ENCODE measurements at places on chromosomes 13 and 19.

- no peak for DNase-seq
Observed at GRCh38 chr13:29791997-29792780, 58.2 kb downstream of the UBL3 start.

GRCh38 chr19:18657590-18658365, 20.9 kb downstream of the KLHL26 start:
- no peak for DNase-seq

DNA sequence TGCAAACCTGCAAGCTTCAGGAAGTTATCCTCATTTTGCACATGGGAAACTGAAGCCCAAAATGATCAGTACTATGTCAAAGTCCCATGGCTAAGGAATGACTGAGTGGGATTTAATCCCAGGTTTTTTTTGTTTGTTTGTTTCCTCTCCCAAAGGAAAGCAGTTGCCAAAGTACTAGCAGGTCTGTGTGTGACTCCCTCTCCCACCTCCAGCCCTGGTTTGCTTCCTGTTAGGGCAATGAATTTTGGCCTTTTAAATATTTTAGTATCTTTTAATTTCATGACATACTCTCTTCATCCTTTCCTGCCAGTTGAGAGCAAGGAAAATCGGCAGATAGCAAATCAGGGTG, 134.1 kb upstream of the RNF113B start:
- no peak for DNase-seq

DNA sequence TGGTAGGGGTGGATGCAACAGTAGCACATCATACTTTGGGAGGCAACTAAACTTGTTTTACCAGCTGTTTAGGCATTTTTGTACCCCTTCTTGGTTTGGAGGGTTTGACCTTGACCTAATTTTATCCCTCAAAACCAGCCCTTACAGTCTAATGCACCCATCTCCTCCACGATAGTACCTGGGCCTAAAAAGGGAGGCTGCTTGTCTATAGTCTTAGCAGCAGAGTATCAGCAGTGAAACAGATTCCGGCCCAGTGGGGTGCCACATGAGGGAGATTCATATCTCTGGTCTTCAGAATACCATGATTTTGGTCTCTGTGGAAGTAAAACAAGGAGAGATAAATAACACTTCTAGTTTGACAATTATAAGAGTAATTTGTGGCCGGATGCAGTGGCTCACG, 39.5 kb upstream of the ATP12A start:
- no peak for DNase-seq

GRCh38 chr19:11496391-11497163, 9.1 kb downstream of the ZNF653 start:
- peak; percentile 83 for DNase-seq

- no peak for DNase-seq
Observed at GRCh38 chr19:46502891-46503290, 7.2 kb upstream of the PNMA8B start.

DNA sequence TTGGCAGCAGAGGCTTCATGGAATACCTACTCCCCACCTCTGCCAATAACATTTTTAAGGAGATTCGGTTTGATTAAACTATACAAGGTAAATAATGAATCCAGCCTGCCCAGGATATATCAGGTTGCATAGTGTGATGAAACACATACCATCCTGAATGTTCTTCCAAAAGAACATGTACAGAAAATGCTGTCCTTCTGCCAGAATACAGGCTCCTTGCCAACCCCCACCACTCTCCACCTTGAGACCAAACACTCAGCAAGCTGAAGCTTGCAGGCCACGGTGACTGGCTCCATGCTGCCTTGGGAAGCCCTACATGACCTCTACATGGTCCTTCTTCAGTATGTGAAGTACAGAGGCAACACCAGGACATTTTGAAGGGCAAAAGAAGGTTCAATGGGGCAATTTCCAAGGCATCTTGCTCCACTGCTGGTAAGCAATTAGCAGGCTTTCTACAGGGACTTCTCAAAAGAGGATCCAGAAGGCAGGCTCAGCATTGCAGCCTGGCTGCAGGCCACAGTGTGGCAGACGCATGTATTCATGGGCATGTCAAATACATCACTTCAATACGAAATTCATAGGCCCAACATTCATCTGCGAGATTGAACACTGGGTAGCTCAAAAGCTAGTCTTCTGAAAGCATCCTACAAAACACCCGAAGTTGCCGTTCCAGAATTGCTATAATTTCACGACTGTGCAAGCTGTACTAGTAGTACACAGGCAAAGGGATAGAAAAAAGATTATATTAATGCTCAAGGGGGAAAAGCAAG, 62.4 kb upstream of the SERP2 start:
- DNase-seq: no peak

DNA sequence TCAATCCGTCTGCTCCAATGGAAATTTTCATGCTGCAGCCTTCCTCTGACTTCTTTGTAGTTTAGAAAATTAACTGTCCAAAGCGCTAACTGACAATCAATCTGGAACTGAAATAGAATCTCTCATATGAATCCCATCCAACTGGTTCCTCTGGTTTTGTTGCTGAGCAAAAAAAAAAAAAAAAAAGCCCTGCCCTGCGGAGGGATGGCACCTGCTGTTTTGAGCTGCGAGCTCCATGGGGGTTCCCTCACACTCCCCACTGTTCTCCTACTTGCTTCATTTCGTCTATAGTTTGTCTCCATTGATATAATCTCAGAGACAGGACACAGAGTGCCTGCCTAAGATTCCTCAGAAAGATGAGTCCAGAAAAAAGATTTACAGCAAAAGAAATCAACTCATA, 33.4 kb downstream of the FAAP24 start:
- DNase-seq: no peak

GRCh38 chr19:28427376-28428083, 785.4 kb downstream of the UQCRFS1 start:
- no peak for DNase-seq

DNA sequence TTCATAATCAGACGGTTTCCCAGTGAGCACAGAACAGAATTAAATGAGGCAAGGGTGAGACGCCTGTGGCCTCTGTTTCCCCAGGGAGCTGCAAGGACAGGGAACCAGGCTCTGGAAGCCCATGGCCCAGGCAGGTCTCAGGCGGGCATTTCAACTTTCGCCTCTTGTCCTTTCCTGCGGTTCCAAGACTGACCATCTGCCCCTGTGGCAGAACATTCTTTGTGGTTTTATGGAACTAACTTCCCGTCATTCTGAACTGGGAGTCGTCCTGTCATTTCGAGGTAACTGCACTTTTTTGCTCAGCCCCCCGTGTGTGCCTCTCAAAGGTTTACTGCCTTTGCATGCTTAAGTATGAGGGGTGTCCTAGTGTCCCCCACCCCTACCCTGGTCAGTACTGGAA, 70.9 kb downstream of the KL start:
- no peak for DNase-seq

DNA sequence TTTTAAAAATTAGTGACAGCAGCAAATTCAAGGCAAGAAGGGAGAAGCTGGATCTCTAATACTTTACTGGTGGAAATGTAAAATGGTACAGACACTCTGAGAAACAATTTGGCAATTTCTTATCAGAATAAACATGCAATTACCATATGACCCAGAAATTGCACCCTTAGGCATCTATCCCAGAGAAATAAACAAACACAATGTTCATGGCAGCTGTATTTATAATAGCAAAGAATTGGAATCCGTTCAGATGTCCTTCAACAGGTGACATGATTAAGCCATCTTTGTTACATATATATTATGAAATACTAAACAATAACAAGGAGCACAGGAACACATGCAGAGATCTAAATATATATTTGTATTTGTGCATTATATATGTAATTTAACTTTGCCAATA, 756.5 kb downstream of the SLITRK1 start:
- no peak for DNase-seq

DNA sequence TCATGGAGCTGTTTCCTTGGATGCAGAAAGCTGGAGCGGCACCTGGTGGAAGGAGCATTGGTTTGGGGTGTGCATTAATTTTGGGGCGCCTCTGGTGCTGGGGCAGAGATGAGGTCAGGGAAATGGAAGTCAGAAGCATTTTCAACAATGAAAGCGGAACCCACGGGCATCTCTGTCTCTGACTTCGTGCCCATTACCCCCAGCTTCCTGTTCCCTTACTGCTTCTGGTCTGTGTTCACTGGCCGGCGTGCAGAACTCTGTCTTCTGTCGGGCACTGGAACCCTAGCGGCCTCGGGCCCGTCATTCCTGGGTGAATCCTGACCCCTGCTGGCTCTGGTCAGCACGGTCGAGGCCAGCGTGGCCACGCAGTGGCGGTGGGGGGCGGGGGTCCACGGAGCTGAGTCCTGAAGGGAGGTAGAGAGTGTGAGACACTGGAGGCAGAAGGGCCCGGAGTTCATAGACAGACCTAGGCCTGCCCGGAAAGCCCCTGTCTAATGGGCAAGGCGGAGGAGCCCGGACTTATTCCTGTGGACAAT, 7.9 kb upstream of the LINGO3 start:
- DNase-seq: peak; percentile 49

GRCh38 chr13:81602241-81602640, 1261.3 kb upstream of the SPRY2 start:
- DNase-seq: no peak

DNA sequence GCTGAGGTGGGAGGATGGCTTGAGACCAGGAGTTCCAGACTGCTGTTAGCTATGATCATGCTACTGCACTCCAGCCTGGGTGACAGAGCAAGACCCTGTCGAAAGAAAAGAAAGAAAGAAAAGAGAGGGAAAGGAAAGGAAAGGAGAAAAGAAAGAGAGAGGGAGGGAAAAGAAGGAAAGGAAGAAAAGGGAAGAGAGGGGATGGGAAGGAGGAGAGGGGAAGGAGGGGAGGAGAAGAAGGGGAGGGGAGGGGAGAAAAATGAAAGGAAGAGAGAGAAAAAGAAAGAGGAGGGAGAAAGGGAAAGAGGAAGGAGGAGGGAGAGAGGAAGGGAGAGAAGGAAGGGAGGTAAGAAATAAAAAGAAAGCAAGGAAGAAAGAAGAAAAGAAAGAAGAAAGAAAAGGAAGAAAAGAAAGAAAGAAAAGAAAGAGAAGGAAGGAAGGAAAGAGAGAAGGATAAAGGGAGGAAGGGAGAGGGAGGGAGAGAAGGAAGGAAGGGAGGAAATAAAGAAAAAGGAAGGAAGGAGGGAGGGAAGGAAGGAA, 44.1 kb downstream of the INSR start:
- DNase-seq: no peak

GRCh38 chr13:76635232-76636230, 250.7 kb downstream of the KCTD12 start:
- DNase-seq: no peak

DNA sequence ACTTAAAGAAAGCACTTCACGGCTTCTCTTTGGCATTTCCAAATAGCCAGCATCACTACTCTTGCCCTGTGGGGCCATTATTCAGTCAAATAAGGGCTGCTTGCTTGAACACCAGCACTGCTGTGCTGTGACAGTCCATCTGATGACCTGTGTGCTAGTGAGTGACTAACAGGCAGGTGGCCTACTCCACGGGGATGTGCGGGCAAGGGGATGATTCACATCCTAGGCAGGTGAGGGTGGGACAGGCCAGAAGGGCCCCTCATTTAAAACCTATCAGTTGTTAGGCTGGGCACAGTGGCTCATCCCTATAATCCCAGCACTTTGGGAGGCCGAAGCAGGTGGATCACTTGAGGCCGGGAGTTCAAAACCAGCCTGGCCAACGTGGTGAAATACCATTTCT, 8.2 kb downstream of the CCNE1 start:
- no peak for DNase-seq

GRCh38 chr13:33213024-33213768, 72.4 kb downstream of the STARD13 start:
- no peak for DNase-seq

- no peak for DNase-seq
Observed at GRCh38 chr13:36920616-36921185, 663 bp upstream of the SMAD9 start.

DNA sequence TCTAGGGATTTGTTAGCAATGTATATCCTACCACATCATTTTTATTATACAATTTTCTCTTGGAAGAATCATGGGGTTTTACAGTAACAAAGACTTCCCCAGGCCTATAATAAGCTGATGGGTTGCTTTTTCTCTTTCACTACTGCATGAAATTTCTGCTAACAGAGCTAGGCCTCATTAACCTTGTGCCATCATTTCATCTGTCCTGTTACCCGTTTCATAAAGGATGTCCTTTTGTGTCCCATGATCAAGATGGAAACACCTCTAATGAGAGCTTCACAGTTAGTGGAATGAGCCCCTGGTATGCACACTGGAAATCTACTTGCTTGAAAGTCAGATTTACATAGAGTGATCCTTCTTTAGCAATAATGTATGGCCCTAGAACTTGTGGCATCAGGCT, 138.7 kb downstream of the RXFP2 start:
- no peak for DNase-seq

DNA sequence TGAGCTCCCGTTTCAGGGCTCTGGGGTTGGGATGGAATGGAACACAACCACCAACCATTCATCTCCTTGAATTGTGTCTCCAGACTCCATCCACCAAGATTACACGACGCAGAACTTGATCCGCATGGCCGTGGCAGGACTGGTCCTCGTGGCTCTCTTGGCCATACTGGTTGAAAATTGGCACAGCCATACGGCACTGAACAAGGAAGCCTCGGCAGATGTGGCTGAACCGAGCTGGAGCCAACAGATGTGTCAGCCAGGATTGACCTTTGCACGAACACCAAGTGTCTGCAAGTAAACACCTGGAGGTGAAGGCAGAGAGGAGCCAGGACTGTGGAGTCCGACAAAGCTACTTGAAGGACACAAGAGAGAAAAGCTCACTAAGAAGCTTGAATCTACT, 15.5 kb downstream of the FCAR start:
- no peak for DNase-seq

GRCh38 chr13:40223585-40223984, 442.9 kb downstream of the FOXO1 start:
- DNase-seq: no peak

GRCh38 chr13:72151241-72151640, 284.2 kb upstream of the DACH1 start:
- no peak for DNase-seq

DNA sequence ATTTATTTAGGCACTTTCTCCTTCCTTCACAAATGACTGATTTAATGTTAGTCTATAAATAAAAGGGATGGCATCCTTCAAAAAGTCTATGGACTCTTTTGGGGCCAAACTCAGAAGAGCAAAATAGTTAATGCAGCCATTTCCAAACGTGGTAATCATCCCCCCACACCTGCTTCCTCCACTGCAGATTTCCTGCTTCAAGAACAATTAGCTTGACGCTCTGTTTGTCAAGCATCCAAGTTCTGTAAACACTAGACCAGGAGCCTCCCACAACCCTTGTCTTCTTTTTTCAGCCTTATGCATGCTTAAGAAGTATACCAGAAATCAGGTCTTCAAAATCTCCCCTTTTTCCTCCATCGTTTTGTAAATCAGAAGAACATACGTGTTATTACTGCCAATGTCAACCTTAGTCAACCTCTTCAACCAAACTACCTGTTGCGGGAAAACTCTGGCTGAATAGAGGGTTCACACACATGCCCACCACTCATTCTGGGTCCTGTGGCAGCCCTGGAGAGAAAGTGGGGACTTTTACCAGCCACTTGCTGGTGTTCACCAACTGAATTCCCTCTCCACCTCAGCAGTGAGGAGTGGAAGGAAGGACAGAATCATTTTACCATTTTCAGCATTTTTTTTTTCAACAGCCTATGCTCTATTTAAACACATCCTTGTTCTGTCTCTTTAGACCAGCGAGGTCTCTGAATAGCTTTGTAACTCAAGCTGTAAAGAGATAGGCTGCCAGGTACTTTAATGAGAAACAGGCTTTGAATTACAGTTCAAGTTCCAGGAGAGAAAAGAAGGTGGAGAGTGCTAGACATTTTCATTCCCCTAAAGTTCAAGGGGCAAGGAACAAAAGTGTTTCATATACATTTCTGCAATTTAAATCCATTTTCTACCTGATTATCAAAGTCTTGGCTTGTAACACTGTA, 39.1 kb downstream of the EFNB2 start:
- no peak for DNase-seq

- DNase-seq: no peak
Observed at GRCh38 chr19:1884719-1885334, 469 bp downstream of the ABHD17A start.
